Amniotic stem cell (primary cell): ENCODE measurements at places on chromosomes 12 and 14.

- peak; percentile 74 for DNase-seq
Measured at GRCh38 chr12:109888179-109889020, 8.1 kb upstream of the GLTP start.

- DNase-seq = no peak
Measured at GRCh38 chr12:51960890-51961289, 9.4 kb downstream of the ACVR1B start.

DNA sequence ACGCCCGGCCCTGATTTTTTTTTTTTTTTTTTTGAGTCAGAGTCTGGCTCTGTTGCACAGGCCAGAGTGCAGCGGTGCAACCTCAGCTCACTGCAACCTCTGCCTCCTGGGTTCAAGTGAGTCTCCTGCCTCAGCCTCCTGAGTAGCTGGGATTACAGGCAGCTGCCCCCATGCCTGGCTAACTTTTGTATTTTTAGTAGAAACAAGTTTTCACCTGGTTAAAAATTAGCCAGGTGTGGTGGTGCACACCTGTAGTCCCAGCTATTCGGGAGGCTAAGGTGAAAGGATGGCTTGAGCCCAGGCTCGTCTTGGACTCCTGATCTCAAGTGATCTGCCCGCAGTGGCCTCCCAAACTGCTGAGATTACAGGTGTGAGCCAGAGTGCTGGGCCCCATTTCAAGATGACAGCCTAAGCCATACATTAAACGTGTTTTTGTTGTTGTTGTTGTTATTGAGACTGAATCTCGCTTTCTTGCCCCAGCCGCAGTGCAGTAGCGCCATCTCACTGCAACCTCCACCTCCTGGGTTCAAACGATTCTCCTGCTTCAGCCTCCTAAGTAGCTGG is 42.7 kb upstream of the EAPP start:
- no peak for DNase-seq

GRCh38 chr12:65460063-65460462 is 181.6 kb downstream of the MSRB3 start:
- DNase-seq = no peak

DNA sequence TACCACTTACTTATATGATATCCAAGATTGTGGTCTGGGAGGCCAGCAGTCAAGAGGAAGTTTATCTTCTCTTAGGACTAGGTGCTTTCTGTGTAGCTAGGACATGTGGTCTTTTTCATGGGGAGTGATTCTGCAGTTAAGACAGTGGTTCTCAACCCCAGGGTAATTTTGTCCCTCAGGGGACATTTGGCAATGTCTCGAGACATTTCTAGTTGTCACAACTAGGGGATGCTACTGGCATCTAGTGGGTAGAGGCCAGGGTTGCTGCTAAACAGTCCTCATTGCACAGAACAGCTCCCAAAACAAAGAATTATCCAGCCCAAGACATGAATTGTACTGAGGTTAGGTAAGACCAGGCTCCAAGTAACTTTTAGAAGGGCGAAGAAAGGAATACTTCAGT is 20.0 kb downstream of the AMDHD1 start:
- no peak for DNase-seq

DNA sequence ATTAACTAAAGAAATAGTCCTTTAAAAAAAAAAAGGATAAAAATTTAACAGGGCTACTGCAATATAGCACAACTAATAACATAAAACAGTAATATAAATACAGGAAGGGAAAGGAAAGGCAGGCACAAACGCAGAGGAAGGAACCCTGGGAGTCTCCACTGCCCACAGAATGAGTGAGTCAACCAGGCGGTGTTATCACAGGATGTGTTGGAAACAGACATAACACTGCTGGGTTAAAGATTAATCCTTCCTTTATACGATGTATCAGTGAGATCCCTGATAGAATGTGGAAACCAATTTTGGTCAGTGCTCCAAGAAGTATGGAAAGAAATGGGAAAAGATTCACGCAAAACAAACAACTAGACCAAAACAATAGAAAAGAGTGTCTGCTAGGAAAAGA is 47.9 kb downstream of the FGD6 start:
- peak; percentile 20 for DNase-seq

DNA sequence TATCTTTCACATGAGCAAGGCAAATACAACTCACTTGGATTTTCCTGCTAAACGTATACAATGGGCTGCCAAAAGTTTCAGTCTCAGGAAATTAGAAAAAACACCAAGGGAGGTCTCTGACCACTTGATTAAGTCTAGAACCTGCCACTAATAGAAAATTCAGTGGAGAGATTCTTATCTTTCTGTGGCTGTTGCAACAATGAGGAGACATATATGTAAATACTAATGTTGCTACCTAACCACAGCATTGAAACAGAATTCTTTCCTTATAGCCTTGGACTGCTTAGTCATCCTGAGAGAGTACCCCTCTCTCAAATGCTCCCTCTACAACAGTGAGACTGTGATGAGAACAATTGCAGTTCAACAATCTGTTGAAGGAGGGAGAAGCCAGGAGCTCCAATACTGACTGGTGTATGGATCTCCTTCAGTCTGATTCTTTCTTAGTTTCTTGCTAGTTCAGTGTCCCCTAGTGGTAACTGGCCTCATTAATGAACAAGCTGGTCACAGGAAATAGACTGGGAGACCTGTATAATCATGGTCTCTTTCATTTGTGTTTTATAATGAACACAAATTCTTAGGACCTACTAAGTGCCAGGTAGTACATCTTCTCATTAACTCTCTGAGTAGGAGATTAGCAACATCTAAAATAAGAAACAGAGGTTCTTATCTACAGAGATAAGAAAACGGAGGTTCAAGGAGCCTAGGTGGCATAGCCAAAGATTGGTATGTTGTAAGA is 164.5 kb downstream of the SLC38A4 start:
- peak; percentile 78 for DNase-seq

GRCh38 chr14:87745507-87746118 is 247.4 kb downstream of the GALC start:
- no peak for DNase-seq

- no peak for DNase-seq
Measured at GRCh38 chr14:71005076-71005475, 97.8 kb downstream of the PCNX1 start.
